ENCODE measurements at places on chromosomes 6 and 20.

GRCh38 chr6:113356139-113356538 lies 501.0 kb upstream of the MARCKS start:
- DNase-seq, result no peak

DNA sequence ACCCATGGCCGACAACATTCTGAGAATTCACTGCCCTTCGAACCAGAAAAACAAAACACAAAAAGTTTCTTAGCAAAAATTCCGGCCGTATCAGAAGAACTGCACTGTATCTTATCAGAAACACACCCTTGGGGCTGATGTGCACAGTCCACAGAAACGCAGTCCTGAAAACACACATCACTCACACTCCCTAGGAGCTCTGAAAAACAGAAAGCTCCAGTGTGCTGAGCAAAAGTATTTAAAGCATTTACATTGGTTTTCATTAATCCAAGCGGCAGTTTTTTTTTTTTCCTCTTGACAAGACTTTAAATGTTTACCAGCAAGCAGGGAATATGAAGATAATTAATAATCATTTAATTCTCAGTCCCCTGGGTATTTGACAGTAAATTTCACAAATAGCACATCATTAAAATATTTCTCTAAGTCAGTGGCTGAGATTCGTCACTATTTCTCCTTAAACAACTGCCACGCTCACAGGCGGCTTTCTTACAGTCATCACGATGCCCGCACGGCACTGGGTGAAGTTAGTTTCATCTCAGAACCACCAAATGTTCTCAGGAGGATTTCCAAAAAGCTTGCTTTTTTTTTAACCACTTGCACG lies 13.3 kb downstream of the NFATC2 start:
- no peak for DNase-seq

DNA sequence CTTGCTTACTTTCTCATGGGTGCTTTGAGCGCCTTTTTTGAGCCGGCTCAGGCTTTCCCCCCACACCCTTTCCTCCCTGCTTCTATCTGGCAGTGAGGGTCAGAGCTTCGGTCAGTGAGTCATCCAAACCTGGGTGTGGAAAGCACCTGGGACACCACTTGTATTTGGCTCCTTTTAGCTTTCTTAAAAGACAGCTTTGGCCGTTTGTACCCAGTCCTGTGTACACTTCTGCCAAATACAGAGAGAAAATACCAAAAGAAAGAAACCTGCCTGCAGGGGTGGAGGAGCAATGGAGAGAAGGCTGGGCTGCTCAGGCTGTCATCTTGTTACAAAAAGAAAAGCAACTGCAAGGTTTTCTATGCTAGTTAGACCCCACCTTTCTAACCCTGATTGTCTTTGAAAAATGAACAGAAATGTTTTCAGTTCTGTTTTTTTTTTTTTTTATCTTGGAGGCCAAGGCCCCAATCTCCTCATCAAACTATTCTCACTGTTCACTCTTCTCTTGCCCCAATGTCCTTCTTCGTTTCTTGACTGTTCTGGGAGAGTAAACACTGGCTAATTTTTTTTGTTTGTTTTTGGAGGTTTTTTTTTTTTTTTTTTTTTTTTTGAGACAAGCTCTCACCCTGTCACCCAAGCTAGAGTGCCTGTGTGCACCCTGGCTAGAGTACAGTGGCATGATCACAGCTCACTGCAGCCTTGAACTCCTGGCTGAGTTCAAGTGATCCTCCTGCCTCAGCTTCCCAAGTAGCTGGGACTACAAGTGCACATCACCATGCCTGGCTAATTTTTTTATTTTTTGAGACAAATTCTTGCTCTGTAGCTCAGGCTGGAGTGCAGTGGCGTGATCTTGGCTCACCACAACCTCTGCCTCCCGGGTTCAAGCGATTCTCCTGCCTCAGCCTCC lies 76.4 kb downstream of the SSR1 start:
- DNase-seq, result no peak

DNA sequence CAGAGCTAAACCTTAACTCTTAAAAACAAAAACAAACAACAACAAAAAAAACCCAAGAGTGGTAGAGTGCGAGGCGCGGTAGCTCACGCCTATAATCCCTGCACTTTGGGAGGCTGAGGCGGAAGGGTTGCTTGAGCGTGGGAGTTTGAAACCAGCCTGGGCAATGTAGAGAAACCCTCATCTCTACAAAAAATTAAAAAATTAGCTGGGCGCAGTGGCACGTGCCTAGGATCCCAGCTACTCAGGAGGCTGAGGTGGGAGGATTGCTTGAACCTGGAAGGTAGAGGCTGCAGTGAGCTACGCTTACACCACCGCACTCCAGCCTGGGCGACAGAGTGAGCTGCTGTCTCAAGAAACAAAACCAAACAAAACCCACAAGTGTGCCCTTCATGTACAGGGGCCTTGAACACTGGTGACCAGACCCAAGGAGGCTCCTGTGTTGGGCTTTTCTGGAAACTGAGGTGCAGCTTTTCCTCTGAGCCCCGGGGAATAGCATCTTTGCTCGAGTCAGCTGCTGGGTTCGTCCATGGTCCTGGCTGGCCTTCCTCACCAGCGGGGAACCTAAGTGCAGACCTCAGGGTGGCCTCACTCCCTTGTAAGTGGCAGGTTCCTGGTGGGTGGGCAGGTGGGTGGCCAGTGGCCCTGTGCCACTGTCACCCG lies 39.9 kb downstream of the PYGB start:
- DNase-seq, result no peak

GRCh38 chr20:3296261-3297078 lies 57.5 kb upstream of the SLC4A11 start:
- DNase-seq, result no peak

DNA sequence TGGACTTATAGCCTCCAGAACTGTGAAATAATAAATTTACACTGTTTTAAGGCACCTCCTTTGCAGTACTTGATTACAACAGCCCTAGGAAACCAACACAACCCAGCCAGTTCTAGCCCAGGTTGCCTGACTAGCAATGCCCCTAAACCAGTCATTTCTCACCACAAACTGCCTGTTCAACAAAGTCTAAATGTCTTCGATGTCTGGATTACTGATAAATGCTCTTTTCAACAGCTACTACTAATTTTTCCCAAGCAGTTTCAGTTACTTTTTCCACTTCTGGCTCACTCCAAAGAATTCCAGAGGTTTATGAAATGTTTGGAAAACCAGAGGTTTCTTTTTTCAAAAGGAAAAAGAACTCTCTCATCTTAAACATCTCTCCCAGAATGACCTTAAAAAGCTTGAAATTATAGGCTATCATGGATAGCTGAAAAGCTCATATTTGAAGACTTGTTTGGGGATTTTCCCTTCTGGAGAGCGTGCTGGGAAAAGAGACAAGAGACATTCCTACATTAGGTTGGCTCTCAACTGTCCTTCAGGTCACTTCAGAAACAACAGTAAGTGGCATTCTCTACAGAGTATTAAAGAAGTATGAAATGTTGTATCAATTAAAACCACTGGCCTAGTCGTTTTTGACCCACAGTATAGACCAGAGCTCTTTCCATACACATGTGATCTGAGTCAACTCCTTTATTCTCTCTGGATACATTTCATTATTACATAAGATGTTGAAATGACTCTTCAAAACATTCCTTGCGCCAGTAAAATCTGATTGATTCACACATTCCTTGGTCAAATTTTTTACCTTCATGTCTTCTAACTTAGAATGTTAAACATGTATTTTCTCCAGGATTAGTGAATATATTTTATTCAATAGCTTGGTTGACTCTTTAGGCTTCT lies 265.9 kb downstream of the COL12A1 start:
- DNase-seq, result no peak

DNA sequence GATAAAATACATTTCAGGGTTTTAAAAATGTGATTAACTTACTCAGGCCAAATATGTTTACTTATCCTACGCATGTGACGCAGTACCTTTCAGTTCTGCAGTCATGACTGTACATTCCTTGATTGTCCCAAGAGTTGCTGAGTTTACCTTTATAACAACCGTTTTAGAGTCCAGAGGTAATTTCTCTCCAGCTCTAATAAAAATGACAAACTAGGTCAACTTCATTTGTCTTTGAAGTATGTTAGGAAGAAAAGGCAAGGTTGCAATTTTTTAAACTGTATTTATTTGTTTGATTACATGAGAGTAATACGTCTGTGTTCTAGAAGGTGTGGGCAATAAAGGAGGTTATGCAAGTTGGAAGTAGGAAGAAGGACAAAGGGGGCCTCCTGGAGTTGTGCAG lies 38.6 kb upstream of the UBR2 start:
- no peak for DNase-seq

DNA sequence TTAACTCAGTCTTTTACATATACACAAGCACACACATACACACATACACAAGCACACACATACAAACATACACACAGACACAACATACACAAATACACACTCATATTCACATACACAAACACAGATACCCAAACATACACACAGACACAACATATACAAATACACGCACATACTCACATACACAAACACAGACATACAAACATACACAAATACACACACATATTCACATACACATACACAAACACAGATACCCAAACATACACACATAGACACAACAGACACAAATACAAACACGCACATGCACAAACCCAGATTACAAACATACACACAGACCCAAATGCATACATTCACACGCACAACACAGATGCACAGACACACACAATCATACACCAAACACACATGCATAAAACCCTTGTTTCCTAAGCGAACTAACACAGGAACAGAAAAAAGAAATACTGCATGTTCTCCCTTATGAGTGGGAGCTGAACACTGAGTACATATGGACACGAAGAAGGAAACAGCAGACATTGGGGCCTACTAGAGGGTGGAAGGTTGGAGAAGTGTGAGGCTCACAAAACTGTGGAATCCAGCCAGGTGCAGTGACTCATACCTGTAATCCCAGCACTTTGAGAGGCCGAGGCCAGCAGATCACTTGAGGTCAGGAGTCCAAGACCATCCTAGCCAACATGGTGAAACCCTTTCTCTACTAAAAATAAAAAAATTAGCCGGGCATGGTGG lies 34.2 kb downstream of the PIM1 start:
- DNase-seq, result no peak

- DNase-seq, result no peak
Observed at GRCh38 chr6:47853766-47854165, 71.9 kb downstream of the OPN5 start.

GRCh38 chr6:53339424-53339823 lies 9.3 kb downstream of the ELOVL5 start:
- DNase-seq, result no peak

DNA sequence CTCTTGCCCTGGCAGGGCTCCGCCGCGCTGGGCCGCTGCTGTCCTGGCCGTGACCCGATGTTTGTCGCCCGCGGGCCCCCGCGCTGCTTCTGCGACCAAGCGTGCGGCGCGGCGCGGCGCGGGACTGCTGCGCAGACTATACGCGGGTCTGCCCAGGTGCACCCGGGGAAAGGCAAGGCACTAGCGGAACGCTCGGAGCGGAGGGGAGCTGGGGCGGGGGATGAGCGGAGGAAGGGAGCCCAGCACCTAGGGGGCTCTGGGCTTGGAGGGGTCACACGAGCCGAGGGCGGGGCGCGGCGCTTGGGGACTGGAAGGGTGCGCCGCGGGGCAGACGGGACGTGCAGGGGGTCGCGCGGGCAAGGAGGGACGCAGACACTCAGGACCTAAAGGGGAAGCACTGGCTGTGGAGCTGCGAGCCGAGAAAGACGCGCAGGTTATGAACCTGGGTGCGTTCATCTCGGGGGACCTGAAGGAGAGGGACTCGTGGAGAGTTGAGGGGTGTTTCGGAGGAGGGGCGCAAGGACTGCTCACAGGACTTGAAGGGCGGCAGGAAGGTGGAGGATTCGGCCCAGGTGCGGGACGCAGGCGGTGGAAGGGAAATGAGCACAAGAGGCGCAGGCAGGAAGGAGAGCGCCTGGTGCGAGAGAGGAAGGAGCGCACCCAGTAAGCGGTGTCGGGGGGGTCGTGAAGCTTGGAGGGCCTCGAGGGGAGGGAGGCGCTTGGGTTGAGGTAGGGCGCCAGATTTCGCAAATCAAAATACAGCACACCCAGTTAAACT lies 40.8 kb upstream of the ZNFX1 start:
- DNase-seq, result no peak

DNA sequence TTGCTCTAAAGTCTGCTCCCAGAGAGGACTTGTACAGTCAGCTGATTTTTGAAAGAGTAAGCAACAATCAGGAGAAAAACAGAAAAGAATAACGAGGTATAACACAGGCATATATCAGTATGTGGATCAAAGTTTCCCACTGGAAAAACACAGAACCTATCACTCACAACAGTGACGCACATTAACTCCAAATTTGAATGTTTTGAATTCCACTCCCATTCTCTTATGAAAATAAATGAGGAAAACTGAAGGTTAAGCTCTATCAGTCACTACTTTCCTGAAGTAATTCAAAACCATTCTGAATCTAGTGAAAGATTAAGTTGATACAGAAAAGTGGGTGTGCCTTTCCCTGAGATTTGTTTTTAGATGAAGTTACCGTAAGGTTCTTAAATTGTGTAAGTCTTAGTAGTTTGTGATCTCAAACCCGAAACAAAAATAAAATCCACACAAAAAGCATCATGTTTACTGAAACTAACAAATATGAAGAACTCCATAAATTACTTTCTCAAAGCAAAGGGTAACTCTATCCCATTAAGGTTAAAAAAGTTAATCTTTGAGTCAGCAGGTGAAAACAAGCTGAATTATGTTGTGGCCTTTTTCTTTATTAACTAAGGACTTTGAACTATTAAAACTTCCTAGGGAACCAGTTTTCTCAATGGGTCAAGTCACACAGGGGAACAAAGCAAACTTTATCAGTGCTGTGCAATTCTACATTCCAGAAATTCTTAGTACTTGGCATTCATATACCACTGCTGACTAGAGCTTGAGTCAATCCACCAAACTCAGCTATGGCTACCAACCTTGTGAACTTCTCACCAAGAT lies 115.7 kb downstream of the OGFRL1 start:
- DNase-seq, result no peak

DNA sequence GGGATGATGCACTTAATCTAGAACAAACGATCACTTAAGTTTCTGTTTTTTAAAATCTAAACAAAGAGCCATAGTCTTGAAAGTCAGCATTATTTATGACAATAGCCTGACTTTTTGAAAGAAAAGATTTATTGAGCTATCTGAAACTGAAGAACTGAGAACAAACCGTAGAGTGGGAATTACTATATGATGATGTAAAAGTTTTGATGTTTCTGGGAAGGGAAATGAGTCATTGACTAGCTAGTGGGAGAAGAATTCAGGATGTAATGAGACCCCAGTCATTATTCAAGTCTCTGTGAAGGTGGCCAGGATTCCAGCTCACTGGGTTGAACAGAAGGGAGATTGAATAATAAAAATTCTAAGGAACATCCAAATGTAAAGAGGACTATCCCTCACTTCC lies 83.4 kb upstream of the FABP7 start:
- no peak for DNase-seq

DNA sequence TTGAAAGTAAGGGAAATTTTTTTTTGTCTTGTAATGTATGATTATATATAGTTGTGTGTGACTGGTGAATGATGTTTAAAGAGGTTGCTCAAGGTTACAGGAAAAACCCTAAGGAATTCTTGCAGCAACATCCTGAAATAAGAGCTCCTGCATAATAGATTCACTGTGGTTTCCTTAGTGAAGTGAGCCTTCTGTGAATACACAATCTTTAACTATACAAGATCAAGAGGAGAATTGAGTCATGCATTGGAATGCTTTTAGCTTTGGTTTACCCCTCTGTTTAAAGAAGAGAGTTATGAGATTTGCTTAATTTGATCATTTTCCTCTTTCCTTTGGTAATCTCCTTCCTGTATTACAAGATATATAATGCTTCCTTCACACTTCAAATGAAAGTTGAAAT lies 141.6 kb upstream of the EYA4 start:
- no peak for DNase-seq

Data from H54 (cell line).